ENCODE measurements at places on chromosomes 16 and 17. TPM values are rescaled to one million over a fixed set of nuclear protein-coding genes. Genes with fewer than 3 reads are reported as not detected.

GAS7 gene
- total RNA-seq: 0.10 TPM

HOXB6 gene
- total RNA-seq: 16.0 TPM

KRTAP4-9 gene
- not detected for total RNA-seq

CIAO3 gene
- 40.5 TPM for total RNA-seq

ABCA10 gene
- total RNA-seq: 2.5 TPM

LGALS9B gene
- total RNA-seq: not detected

KIF2B gene
- not detected for total RNA-seq

CLEC10A gene
- not detected for total RNA-seq

FA2H gene
- not detected for total RNA-seq

COL1A1 gene
- total RNA-seq: 9.5 TPM

TBC1D26 gene
- not detected for total RNA-seq

NPIPA5 gene
- total RNA-seq: 2.4 TPM

HBQ1 gene
- total RNA-seq: 1.1 TPM

CD79B gene
- total RNA-seq: 0.33 TPM

SPATA2L gene
- total RNA-seq: 25.2 TPM

ZSCAN10 gene
- not detected for total RNA-seq

CHTF18 gene
- total RNA-seq: 20.4 TPM

SEC14L5 gene
- under 0.01 TPM for total RNA-seq

CIBAR2 gene
- not detected for total RNA-seq

C16orf96 gene
- total RNA-seq: not detected

SYNGR3 gene
- 6.9 TPM for total RNA-seq

TP53TG3 gene
- total RNA-seq: not detected

HSF5 gene
- 0.19 TPM for total RNA-seq

KCNJ12 gene
- 0.33 TPM for total RNA-seq

PERCC1 gene
- 0.19 TPM for total RNA-seq

ELMO3 gene
- total RNA-seq: 0.76 TPM

CCT6B gene
- 1.1 TPM for total RNA-seq

TRPV3 gene
- total RNA-seq: not detected

CYGB gene
- 0.65 TPM for total RNA-seq

IGFBP4 gene
- total RNA-seq: 262 TPM

CRYBA1 gene
- total RNA-seq: not detected

STAC2 gene
- total RNA-seq: not detected

SMTNL2 gene
- not detected for total RNA-seq

BICDL2 gene
- not detected for total RNA-seq

CHST5 gene
- not detected for total RNA-seq

NOG gene
- total RNA-seq: 3.9 TPM

ORAI3 gene
- total RNA-seq: 24.2 TPM

TERB1 gene
- not detected for total RNA-seq

TMEM114 gene
- total RNA-seq: not detected

PRKAR1A gene
- 256 TPM for total RNA-seq

DLX3 gene
- total RNA-seq: not detected

KRT33B gene
- not detected for total RNA-seq

CDRT15 gene
- not detected for total RNA-seq

CA7 gene
- not detected for total RNA-seq

GAST gene
- total RNA-seq: not detected

ITGAX gene
- total RNA-seq: 1.1 TPM

MYH1 gene
- not detected for total RNA-seq

CDK3 gene
- 1.5 TPM for total RNA-seq

SLFN13 gene
- 2.3 TPM for total RNA-seq

CLEC3A gene
- not detected for total RNA-seq

PRSS33 gene
- total RNA-seq: not detected
